Activated naive CD4-positive, alpha-beta T cell (primary cell): ENCODE measurements at places on chromosomes 3 and 15.

- DNase-seq = no peak
Measured at GRCh38 chr15:43329217-43329959, 985 bp downstream of the LCMT2 start.

- DNase-seq = no peak
Measured at GRCh38 chr15:74275957-74276356, 39.8 kb downstream of the CCDC33 start.

GRCh38 chr15:92184142-92184541 is 209.5 kb upstream of the ST8SIA2 start:
- no peak for DNase-seq

DNA sequence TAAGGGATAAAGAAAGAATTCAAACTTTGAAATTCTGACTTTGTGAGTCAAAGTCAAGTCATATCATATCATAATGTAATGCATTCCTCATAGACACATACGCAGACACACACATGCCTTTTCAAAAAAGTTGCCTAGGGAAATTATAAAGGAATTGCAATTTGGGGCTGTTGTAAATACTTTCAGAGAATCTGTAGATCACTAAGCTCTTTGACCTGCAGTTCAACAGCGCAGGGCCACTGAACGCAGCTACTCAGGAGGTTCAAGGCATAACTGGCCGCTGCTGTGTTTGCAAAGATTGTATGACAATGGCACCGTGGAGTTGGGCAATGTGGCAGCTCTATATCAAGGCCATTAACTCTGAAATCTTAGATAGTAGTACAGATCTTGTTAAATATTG is 188.4 kb upstream of the THRB start:
- DNase-seq = no peak

DNA sequence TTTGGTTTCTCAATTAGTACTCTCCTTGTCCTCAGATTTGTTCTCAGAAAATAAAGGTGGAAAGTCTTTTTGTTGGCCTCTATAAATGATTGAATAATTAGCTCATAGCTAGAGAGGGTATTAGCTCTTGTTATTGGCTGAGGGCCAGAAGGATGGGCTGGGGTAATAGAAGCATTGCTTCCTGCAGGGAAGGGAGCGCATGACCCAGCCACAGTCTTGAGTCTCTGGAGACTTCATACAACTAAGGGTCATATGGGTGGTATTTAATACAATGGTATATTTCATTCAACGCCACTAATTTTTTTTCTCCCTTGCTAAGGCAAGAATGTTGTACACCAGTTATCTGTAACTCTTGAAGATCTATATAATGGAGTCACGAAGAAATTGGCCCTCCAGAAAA is 8.4 kb downstream of the DNAJA4 start:
- no peak for DNase-seq

DNA sequence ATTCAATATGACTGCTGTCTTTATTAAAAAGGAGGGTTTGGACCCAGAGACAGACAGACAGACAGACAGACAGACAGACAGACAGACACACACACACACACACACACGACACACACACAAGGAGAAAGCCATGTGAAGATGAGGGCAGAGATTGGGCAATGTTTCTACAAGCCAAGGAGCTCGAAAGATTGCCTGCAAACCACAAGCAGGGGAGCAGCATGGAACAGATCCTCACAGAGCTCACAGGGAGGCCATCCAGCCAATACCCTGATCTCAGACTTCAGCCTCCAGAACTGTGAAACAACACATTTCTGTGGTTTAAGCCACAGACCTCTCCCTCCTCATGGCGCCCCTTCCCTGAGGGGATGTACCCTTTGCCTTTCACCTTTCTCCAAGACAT is 35.8 kb upstream of the ABHD2 start:
- DNase-seq = no peak

DNA sequence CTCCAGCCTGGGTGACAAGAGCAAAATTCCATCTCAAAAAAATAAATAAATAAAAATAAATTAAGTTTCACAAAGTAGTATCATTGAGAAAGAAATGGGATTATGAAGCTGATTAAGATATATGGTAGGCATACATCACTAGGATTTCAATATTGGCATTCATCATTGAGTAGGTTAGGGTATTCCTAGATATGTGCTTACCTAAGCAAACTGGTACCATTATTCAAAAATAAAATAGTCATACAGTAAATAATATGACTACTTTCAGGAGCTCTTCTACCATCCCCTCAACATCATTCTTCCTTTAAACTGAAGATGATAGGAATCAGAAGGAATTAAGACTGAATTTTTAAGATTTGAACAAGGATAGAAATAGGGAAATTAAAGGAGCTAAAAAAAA is 66.6 kb downstream of the FRMD5 start:
- DNase-seq = no peak

DNA sequence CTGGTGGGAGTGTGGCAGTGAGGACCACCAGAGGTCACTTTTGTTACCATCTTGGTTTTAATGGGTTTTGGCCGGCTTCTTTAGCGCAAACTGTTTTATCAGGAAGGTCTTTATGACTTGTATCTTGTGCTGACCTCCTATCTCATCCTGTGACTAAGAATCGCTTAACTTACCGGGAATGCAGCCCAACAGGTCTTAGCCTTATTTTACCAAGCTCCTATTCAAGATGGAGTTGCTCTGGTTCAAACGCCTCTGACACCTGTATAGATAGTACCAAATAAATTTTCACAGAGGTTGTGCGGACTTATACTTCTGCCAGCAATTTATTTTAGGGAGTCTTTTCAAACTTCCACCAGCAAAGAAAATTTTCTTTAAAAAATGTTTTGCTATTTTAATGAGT is 13.6 kb upstream of the SLCO3A1 start:
- DNase-seq = no peak

DNA sequence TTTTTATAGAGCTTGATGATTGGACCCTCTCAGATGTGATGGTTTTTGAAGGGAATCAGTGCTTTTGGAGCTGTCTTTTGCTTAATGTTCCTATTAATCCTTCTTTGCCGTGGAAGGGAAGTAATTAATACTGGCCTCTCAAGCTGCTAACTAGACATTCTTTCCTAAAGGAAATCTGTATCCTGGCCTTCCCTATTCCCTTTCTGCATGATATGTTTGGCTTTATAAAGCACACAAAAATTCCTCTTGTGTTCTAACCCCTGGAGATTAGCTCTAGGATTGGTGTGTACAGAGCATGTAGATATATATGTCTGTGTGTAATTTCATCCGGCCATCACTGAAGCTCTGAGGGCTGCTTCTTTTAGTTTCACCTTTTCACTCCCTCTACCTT is 6.9 kb downstream of the ATXN7 start:
- no peak for DNase-seq

GRCh38 chr3:119085070-119085439 is 50.4 kb upstream of the IGSF11 start:
- DNase-seq = no peak

GRCh38 chr15:77898811-77899730 is 178.4 kb downstream of the TBC1D2B start:
- no peak for DNase-seq

DNA sequence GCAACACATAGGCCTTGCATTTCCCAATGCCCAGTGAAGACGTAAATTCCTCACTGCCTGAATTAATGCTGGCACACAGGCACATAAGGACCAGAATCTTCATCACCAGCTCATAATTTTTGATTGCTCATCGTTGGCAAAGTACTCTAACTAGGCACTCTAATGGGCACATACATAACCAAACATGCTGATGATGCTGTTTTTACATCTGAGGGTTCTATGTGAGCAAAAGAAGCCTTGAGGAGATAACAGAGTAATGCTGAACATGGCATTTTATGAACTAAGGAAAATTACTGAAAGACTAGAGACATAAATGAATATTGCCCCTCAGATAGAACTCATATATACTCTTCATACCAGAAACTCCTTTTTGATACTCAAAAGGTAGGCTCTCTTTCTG is 387.4 kb downstream of the EPHA6 start:
- no peak for DNase-seq

DNA sequence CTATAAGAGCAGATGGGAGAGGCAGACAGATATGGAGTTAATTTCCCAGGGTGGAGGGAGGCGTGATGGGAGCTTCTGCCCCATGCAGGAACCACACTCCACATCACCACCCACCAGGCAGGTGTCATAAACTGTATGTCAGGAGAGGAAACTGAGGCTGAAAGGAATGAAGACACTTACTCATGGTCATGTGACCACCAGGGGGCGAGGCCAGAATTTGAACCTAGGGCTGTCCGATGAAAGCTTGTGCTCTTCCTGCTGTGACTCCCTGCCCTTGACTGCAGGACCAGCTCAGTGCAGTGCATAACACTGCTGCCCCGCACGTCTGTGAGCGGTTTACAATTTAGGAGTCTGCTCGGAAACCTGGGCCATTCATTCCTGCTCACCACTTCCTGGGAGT is 28.8 kb downstream of the NUP210 start:
- DNase-seq = no peak

DNA sequence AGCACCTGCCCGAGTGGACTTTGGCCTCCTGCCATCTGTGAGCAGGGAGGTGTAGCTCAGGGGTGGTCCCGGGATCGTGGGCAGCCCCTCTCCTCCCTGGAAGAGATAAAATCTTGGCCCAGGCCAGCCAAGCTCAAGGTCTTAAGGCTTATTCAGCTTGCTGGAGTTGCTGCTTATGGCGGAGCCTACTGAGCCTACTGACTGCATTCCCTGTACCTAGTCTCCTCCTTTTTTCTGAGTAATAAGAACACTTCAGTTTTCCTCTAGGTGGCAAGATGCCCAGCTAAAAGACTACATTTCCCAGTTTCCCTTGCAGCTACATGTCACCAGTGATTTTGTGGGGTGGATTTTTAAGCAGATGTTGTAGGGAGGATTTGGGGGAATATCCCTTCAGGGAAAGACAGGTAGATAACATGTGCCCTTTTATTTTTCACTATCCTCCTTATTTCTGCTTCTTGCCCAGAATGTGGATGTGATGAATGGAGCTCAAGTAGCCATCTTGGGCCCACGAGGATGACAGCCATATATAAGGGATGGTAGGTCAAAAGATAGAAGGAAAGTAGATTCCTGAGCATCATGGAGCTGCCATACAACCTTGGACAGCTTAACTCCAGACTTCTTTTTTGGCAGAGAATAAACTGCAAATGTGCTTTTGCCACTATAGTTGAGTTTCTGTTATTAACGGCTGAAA is 41.4 kb upstream of the INSYN1 start:
- no peak for DNase-seq
